BJ (cell line): ENCODE measurements at places on chromosomes 5 and 9. TPM values are rescaled to one million over a fixed set of nuclear protein-coding genes. Genes with fewer than 3 reads are reported as not detected.

The PGGT1B gene
- 2.1 and 4.5 TPM in 2 replicates for polyA plus RNA-seq

DNA sequence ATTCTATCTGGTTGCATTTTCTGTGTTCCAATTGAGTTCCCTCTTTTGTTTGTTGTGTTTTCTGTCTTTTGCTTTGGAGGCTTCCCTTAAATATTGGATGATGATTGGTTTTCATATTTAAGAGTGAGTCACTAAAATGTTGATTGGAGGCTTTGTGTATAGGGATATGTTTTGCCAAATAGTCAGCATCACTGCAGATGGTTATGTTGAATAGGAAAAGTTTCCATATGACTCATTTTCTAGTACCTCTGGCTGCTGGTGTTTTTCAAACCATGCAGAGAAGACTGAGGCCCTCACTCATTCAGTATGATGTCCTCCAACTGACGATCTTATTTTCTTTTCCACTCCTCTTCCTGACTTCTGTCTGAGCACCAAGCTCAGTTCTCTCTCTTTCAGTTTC, 1290.0 kb downstream of the EFNA5 start:
- no peak for DNase-seq

The SPARC gene
- 14,419 and 17,277 TPM in 2 replicates for polyA plus RNA-seq

DNA sequence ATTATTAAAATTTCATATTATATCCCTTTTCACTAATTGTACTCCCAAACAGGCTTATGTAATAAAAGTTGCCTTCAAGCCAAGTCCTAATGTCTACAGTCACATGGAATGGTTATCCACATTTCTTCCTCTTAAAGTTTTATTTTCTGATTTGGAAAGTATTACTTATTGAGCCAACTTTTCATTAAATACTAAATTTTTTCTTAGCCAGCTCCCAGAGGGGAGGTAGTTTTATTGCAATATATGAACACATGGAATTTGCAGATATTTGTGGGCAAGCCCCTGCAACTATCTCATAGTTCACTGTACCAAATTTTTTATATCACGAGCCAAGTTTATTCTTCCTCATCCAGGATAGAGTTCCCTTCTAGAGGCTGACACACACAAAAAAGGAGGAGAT, 332.8 kb upstream of the PTGER4 start:
- no peak for DNase-seq

The TMC1 gene
- 1.2 and 1.3 TPM in 2 replicates for polyA plus RNA-seq

The RC3H2 gene
- 35.3 and 50.2 TPM in 2 replicates for polyA plus RNA-seq

- no peak for DNase-seq
Observed at GRCh38 chr5:219991-220390, 1.9 kb downstream of the SDHA start.

DNA sequence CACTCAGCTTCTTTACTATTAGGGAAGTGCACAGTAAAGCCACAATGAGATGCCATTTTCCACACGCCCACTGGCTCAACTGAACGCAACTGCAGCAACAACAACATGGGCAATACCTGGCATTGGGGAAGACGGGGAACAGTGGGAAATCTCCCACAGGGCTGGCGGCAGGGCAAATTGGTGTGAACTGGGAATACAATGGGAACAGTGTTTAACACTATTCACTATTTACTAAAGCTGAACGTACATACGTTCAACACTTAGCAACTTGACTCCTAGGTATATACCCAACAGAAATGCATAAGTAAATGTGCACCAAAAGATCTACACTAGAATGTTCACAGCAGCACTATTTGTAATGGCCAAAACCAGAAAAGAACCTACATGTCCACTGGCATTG, 14.1 kb downstream of the ZER1 start:
- no peak for DNase-seq

The ANAPC2 gene
- polyA plus RNA-seq, result 14.6 and 25.5 TPM in 2 replicates

- DNase-seq, result no peak
Observed at GRCh38 chr9:37187292-37187691, 66.9 kb downstream of the ZCCHC7 start.

GRCh38 chr5:59922220-59922619, 28.7 kb upstream of the PDE4D start:
- no peak for DNase-seq

- DNase-seq, result no peak
Observed at GRCh38 chr9:76697554-76697953, 66.7 kb upstream of the PCA3 start.

DNA sequence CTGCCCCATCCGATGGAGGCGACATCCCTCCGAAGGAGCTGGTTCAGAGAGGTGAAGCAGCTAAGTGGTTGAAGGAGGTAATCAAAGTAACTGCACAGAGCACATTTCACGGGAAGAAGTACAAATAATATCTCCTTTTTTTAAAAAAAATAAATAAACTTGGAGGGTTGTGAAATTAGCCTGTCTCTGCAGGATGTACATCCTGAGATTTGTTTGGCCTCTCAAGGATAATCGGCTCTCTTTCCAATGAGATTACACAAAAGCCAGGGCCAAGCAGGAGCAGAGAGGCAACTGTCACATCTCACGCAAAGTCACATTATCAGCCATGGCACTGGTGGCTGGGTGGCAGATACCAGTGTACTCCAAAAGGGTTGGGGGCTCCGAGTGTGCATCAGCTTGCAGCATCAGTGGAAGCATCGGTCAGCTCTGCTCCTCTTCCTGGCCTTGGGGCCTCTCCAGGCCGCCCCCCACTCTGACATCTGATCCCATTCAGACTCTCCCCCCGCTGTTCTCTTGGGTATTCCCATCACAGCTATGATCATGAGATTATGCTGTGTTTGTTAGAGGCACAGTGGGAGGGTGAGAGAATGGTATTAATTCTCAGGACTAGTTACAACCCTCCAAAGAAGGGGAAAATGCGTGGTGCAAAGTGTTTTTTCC, 109.9 kb downstream of the UGCG start:
- DNase-seq, result no peak

DNA sequence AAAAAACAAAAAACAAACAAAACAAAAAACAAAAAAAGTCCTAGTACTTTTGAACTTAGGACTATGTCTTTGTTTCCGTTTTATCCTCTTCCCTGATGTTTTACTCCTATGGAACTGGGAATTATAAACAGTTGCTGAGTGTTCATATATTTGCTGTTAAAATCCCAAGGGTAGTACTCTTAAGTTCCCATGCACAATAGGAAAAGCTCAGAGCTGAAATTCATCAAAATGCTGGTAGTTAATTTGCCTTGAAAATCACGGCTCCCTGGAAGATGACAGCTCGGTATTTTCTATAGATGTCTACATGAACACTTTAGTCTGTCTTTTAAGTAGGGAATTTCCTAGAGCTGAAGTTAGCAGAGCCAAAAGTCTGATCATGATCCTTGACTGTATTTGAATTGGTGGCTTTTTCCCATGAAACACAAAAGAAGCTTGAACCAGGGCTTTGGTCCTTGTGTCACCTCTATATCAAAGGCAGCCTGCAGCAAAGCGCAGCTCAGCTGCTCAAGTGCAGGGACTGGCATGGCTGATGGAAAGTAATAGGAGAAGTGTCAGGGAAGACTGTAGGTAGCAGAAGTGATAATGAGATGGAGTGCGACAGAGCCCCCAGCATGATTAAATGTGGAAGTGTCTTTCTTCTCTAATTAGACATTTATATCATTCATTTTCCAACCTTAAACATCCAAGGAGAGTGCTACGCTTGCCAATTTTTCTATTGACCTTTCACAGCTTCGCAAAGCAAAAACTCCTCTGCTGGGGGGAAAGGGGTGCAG, 310.9 kb downstream of the TRIM36 start:
- DNase-seq, result no peak

The TXNDC8 gene
- not detected in 2 replicates for polyA plus RNA-seq

DNA sequence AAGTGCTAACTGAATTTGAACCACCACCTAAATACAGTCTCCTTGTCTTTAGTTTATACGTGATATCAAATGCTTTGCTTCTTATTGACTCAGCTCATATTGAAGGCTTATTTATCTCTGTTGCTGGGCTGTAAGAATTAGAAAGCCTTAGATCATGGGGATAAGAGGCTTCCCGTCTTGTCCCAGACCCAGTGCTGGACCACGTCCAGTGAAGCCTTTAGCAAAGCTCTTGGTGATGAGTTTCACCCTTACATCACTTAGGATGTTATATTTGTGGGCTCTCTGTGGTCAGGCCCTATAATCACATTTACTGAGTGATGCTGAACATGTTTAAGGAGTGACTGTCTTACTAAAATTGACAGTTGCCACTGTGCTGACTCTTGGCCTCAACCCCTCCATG, 11.2 kb downstream of the FAM240B start:
- no peak for DNase-seq

GRCh38 chr5:154351566-154351965, 94.2 kb upstream of the SAP30L start:
- DNase-seq, result no peak

DNA sequence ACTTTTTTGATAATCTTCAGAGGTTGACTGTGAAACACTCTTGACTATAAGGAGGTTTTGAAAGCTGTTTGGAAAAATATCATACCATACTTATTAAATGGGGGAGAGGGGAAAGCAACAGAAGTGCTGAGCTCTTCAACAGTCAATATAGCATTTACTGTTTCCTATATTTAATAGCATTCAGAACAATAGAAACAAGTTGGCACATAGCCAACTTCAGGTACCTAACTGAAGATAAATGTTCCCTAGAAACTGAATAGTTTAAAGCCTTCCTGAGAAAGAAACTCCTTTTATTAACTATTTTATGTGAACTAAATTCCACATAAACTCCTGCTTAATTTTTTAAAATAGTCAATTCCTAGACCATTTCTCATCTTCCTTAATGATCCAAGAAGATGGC, 26.3 kb downstream of the SLC31A1 start:
- DNase-seq, result no peak

The KIF4B gene
- not detected in 2 replicates for polyA plus RNA-seq

- no peak for DNase-seq
Observed at GRCh38 chr5:33409435-33410170, 31.2 kb upstream of the TARS1 start.

DNA sequence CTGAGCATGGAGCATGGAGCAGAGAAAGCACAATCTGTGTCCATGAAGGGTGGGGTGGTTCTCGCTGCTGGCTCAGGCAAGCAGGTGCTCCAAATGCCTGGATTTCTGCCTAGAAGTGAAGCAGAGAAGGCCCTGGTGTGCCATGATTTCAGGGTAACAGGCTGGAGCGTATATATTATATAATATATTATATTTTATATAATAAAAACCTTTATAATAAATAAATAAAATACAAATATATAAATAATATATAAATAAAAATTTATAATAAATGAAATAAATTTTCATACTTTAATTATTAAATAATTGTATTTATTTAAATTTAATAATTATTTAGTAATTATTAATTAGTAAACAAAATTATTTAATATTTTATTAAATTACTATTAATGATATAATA, 707.4 kb upstream of the COX7C start:
- DNase-seq, result no peak

DNA sequence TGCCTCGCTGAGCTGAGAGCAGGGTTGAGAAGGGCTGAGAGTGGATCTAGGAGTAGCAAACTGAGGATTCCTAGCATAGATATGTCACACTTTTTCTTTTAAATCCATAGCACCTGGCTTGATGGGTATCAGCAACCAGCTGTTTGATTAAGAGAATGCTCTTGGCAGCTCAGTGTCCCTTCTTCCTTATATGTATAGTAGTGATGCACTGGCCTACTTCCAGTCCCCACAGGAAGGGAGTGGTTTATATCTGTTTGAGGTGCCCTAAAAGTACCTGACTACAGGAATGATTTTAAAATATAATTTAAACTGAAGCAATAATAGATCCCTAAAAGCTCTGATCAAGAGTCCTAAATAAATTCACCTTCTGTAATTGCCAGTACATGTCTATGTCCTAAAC, 546.8 kb upstream of the ZNF608 start:
- DNase-seq, result no peak

GRCh38 chr5:63963926-63964325, 1.7 kb upstream of the HTR1A start:
- no peak for DNase-seq

The CDC37L1 gene
- 8.8 and 11.0 TPM in 2 replicates for polyA plus RNA-seq

DNA sequence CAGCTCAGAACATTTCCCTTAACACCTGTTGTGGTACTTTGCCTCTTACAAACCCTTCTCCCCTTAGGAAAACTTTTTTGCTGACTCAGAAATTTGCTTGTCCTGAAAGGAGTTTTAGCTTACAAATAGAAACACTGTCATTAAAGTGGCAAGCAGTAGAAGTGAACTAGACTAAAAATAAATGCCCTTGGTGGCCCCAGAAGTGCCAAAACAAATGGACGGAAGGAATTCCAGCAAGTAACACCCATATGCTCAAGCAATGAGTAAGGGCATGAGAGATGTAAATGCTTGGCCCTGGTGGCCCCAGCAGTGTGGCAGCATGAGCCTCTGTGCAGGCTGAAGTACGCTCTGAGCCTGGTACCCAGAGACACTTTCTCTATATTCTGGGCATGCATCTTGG, 8.6 kb downstream of the VLDLR start:
- no peak for DNase-seq

The MCIDAS gene
- polyA plus RNA-seq, result 0.04 TPM in 1 of 2 replicates, not detected in the other

- DNase-seq, result no peak
Observed at GRCh38 chr9:69060766-69061165, 25.2 kb downstream of the FXN start.

The CNTLN gene
- polyA plus RNA-seq, result 1.9 and 3.9 TPM in 2 replicates

The LCN15 gene
- polyA plus RNA-seq, result not detected in 2 replicates

DNA sequence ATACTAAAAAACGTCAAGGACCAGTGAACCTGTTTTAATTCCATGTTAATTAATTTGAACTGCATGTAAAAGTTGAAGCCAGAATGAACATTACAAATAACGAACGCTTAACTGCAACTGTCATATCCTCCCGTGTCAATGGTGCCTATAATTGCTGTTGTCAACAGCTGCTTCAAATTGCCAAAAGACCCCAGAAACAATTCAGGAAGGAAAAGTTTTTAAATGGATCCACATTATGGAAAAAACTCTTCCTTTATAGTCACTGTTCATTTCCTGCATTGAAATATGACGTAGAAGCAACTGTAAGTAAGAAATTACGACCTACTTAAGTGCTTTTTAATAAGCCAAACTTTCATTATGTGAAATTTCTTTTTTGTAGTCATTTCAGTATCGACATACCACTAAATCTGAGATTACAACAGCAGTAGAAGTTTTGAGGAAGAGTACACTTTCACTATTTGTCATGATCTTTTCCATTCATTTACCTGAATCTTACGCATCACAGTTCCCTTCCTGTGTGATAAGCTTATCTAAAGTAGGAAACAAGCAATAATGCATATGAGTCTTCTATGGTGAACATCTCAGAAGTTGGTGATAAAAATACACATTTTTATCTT, 37.8 kb downstream of the MEF2C start:
- DNase-seq, result no peak

DNA sequence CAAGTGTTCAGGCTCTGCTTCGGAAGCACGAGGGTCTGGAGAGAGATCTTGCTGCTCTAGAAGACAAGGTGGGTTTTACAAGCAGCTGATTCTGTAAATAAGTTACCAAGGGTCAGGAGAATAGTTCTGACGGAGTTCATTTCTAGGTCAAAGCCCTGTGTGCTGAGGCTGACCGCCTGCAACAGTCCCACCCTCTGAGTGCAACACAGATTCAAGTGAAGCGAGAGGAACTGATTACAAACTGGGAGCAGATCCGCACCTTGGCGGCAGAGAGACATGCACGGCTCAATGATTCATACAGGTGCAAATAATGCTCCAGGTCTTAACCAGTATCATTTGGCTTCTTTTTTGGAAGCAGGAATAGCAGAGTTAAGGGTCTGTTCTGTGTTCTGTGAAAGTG, 24.8 kb downstream of the SPTAN1 start:
- no peak for DNase-seq
